Ovary (tissue), 10 donors: ENCODE measurements at places on chromosomes 1 and 21. TPM values are rescaled to one million over a fixed set of nuclear protein-coding genes. Genes with fewer than 3 reads are reported as not detected.

DNA sequence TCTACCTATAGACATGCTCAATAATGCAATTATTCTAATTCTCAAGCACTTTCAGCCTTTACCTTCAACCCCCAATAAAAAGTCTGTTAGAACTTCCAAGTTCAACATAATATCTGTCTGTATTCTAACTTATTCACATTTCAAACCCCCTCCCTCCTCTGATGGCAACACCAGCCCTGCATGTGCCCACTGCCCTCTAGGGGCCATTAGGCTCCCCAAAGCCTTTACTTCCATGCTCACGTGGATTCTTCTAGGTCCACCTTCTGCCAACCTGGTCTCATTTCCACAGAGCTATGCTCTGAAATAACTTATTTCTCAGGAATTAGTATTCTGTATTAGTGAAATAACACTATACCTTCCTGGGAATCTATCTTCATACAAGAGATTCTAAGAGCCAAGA, 22.2 kb upstream of the KPRP start:
- no peak for DNase-seq

- no peak for DNase-seq
Measured at GRCh38 chr1:197171531-197171930, 25.1 kb upstream of the ASPM start.

GRCh38 chr1:96771847-96772246, 50.3 kb downstream of the PTBP2 start:
- no peak for DNase-seq

DNA sequence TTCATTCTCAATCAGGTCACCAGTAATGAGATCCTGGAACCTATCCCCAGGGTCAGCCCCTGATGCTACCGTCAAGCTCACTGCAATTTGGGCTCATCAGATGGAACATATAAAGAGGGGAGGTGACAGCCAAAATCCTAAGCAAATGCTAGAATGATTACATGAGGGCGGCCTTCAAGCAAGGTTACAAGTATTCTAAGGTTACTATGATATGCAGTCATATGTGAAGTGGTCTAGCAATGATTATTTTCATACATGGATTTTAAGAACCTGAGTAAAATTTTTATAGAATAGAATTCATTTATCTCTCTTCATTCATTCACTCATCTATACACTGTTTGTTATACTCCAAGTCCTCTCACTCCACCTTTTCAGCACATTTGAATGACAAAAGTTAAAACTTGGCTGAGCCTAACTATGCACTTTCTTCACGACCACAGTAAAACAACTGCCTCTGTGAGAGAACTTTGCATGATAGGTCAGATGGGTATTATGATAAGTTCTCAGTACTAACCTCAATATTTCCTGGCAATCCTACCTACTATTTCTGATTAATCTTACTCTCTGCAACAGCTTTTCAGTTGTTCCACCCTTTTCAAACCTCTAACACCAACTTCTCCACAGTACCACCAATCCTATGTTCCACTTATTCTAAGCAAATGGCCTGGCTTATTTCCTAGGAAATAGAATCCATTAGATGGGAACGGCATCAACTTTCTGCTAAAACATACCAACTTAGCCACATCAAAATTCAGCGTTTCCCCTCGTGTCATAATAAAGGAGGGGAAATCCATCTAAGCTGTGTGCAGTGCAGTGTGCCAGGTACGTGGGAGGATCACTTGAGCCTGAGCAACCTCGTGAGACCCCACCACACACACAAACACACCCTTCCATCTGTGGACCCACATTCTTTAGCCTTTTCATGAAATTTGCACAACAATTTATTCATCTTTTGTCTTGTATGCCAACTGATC, 32.0 kb downstream of the LHX9 start:
- no peak for DNase-seq

DNA sequence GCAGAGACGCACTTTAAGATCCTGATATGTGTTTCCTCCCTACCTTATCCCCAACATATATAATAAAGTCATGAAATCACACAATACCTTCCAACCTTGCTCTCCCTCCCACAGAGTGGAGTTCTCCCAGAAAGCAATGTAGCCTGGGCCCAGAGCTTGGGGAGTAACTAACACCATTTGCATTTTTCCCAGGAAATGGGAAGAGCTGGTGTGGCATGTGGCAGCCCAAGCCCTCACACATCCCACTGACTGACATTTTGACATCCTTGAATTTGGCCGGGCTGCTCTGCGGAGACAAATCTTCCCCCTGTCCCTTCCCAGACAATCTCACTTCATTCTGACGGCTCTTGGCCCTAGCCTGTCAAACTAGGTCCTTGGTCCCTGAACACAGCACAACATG, 37.0 kb upstream of the ATP2B4 start:
- no peak for DNase-seq

DNA sequence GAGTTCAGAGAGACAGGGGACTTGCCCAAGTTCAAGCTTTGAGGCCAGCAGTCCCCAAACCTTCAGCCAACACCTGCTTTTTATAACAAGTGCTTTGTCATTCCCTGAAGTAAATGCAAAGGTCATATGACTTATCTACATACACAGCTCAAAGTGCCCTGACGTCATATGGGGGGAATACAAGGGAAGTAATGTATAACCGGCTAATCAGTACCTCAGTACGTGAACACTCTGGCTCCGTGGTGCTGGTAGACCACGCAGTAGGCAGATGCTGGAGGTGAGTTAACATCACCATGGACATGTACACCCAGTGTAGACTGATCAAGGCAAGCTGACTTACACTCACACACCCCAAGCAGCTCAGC, 60.0 kb downstream of the BACE2 start:
- no peak for DNase-seq

DNA sequence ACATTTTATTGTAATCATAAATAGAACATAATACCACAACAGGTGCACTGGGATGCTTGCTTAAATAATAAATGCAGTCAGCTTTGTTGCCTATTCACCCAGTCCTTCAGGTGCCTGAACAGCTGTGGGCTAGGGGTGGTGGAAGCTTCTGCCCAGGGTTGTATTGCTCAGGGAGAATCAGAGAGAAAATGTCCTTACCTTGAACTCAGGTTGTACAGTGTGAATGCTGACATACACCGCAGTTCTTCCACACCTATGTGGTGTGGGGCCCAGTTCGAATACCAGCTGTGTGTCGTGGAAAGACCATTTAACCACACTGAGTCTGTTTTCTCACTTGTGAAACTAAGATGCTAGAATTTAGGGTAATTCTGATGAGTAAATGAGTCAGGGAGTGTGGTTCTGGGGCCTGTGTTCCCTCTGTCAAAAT, 115.7 kb upstream of the ATP1A1 start:
- DNase-seq, result no peak

- DNase-seq, result no peak
Measured at GRCh38 chr1:107707111-107707510, 257.9 kb downstream of the VAV3 start.

DNA sequence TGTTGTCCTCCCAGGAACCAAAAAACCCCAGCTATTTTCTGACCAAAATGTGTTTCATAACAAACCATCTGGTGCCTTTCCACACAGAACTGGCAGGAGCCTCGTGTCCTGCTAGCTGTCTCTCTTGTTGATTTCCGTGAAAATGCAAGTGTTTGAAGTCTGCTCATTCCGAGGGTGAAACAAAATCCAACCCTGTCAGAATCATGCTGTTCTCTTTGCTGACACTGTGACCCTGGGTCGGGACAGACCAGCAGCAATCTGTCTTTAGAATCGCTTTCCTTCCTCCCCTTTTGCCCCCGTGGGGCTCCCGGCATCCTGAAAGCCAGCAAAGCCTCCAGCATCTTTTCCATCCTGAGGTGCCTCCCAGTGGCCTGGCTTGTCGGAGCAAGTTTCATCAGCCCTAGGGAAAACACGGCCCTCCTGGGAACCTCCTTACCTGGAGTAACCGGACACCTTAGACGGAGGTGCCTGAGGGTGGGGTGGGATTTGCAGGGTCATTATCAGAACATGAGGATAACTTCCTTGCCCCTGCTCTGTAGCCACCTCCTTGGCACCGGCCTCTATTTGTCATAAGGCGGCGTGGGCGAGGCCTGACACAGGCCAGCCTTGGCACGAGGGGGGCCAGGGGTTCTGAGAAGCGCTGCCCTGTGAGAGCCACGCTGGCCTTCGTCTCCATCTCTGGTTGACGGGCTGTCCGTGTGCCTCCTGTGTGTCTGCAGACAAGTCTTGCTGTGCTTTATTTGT, 24.9 kb downstream of the LDLRAP1 start:
- peak; percentile 43 for DNase-seq

GRCh38 chr1:192801451-192801850, 7.4 kb upstream of the RGS2 start:
- no peak for DNase-seq

GRCh38 chr21:29184037-29184436, 53.6 kb downstream of the MAP3K7CL start:
- no peak for DNase-seq

DNA sequence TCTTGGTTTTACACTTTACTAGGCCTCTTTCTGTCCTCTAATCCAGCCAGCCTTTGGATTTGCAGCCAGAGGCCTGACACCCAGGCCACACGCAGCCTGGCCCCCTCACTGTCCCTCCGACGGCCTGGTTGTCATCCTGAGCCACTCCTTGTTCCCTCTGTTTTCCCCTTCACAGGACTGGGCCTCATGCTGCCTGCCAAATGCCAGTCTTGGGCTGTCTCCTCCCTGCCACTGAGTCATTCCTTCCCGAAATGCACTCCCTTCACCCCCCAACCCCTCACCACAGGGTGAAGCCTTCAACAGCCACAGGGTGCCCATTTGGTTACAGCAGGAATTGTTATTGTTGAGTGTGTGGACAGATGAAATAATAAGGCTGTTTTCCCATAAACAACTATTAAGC, 21.3 kb downstream of the ACOT11 start:
- no peak for DNase-seq

The HEYL gene
- 20.1 TPM for polyA plus RNA-seq

The CYP4Z1 gene
- 0.07 TPM for polyA plus RNA-seq

The FALEC gene
- polyA plus RNA-seq, result 0.51 TPM

The PTAFR gene
- 7.2 TPM for polyA plus RNA-seq

The LORICRIN gene
- not detected for polyA plus RNA-seq

The BNIPL gene
- polyA plus RNA-seq, result 0.32 TPM

The AGMAT gene
- polyA plus RNA-seq, result 1.5 TPM

The CA6 gene
- not detected for polyA plus RNA-seq

The ANKRD35 gene
- polyA plus RNA-seq, result 2.6 TPM
